Spleen (tissue), 13 donors: ENCODE measurements at places on chromosomes 1 and 21. TPM values are rescaled to one million over a fixed set of nuclear protein-coding genes. Genes with fewer than 3 reads are reported as not detected.

DNA sequence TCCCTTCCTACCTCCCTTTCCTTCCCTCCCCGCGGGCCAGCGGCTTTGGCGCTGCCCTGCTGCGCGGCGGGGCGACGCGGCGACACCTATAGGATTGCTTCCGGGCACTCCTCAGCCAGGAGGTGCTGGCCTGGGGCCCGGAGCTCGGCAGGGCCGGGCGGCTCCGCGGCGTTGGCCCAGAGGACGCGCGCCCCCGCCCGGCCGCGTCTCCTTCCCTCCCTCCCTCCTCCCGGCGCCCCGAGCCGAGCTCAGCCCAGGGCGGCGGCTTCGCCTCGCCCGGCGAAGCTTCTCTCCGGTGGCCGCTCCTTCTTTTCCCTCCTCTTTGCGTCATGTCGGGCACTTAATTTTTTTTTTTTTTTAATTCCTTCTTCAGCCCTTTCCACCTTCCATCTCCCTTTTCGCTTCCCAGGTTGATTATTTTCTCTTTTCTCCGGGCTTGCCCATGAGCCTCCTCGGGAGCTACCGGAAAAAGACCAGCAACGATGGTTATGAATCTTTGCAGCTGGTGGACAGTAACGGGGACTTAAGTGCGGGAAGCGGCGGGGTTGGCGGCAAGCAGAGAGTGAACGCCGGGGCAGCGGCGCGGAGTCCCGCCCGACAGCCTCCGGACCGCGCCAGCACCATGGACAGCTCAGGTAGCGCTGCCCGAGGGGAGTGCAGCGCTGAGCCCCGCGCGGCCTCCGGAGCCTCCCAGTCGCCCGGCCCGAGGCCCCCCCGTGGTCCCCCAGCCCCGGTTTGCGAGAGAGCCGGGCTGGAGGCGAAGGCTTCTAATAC lies at the start of gene DNAJC6:
DNAJC6 (plus strand) TSS at position 240 of the 774 bp plus-strand sequence; CDS start at position 443, 203 bp downstream.
- DNase-seq: peak; percentile 80

Gene ZNF683
- polyA plus RNA-seq: 0.83 TPM

Gene B3GALT2
- 0.11 TPM for polyA plus RNA-seq

DNA sequence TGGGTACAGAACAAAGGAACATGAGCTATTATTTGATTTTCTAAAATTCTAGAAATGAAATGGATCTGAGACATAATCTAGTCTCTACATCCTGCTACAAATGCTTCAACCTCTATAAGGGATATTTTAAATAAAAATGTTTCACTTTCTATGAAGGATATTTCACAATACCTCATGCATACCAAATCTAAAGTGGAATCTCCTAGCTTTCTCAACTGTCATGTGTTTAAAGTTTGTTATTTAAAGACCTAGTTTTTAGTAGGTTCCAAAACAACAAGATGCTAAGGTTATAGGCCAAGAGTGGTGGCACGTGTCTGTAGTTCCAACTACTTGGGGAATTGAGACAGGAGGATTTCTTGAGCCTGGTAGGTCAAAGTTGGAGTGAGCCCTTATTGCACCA lies 47.6 kb downstream of the KDM5B start:
- DNase-seq: no peak

DNA sequence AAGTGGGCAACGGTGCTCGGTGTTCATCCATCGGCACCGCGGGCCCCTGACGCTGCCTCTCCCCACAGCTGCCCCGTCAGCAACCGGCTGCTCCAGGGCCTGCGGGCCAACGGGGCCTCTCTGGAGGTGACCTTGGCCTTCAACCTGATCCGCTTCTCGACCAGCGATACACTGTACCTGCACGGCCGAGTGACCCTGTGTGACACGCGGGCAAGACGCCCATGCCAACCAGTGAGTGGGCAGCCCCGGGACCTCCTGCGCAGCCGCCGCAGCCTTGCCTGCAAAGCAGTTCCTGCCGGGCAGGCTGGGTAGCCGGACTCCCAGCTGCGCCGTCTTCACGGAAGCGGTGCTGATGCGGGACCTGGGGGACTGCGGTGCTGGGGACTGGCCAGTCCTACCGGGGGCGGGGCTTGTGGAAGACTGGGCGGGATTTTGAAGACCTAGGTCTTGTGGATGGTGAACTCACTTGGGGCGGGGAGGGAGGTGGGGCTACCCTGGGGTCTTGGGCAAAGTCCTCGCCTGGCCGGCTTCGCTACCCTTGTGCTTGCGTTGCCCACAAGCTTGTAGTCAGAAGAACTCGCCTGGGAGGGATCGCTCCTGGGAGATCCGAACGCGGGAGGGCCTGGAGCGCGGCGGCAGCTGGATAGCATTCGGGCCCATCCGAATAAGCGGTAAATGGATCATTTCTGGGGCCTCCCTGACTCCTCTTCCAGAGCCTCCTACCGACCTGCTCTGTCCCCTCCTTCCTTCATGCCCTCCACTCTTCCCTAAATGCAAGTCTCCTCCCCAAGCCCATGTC lies 8.8 kb upstream of the CEP85 start:
- DNase-seq: peak; percentile 89

DNA sequence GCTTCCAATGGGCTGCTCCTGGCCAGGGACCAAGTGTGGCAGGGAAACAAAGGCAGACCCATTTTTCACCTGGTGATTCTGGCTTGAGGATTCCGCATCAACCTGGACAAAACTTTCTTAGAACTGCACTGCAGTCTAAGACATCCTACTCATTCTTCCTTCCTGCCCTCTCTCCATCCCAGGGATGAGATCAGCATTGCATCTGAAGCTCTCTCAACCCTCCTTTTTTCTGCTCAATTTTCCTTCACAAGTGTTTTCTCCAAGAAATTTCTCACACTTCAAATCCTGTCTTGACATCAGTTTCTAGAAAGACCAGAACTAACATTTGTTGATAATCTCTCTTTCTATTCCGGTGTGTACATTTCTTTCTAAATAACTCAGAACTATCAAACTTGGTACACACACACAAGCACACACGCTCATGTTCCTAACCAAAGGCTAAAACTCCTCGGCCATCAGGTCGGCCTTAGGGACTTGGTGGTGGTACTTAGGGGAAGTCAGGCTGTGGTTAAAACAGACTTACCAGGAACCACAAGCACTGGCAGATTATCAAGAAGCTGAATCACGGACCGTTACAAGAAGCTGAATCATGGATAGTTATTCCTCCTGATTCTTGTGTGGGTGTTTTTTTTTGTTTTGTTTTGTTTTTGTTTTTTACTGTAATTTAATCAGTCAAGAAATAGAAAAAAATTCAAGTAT lies 21.0 kb upstream of the CXADR start:
- no peak for DNase-seq

DNA sequence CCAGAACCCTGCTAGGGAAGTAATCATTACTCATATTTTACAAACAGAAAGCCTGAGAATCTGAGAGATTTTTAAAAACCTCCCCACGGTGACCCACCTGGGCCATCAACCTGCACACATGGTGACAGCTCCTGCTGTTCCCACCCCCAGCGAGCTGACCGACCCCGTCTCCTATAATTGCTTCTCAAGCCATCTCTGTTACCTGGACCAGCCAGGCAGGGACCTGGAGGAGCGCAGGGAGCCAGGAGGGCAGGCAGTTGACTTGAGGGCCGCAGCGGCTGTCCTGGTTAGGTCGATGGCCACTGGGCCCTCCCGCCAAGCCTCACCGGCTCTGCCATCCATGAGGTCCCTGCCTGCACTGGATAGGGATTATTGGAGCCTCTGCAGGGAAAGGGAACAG lies 7.7 kb downstream of the TFF2 start:
- DNase-seq: peak; percentile 14
